Hepatic stellate cell (primary cell): ENCODE measurements at places on chromosomes 16 and 17.

DNA sequence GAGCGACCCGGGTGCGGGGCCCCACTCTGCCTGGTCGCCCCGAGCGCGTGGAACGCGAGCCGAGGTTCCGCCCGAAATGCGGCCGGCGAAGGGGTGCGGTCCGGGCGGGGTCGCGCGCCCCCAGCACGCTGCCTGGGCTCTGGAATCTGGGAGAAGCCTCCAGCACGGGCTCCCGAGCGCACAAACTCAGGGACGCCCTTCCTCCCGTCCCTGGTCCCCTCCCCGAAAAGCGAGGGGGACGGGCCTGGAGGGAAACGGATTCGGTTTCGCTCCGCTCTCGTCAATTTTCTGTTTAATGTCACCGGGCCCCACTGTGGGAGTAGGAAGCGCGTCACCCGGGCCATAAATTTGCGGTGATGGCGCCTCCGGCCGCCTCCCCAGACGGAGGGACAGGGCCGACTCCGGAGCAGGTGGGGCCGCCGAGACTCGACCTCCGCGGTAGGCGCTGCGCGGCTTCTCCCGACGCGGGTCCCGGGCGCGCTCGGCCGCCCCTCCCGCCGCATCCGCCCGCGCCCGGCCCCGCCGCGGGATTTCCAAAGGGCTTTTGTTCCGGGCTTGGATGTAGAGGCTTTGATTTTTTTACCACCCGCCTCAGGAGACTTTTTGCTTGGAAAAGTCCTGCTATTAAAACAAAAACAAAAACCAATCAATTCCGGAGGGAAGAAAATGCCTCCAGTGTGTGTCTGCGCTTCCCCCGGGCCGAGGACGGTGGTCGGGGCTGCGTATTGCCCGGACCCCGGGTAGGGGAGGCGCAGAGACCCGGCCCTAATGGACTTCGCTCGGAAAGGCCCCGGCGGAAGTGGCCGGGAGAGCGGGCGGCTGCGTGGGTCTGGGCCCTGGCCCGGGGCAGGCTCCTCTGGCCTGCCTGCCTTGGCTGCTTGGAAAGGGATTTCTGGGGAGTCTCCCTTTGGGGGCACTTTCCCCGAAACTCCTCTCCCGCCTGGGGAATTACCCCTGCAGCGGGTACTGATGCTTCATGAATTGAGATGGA is 7.9 kb upstream of the BAHCC1 start:
- DNase-seq: peak; percentile 87

- no peak for DNase-seq
Measured at GRCh38 chr17:29084541-29085146, 41.7 kb downstream of the PIPOX start.

DNA sequence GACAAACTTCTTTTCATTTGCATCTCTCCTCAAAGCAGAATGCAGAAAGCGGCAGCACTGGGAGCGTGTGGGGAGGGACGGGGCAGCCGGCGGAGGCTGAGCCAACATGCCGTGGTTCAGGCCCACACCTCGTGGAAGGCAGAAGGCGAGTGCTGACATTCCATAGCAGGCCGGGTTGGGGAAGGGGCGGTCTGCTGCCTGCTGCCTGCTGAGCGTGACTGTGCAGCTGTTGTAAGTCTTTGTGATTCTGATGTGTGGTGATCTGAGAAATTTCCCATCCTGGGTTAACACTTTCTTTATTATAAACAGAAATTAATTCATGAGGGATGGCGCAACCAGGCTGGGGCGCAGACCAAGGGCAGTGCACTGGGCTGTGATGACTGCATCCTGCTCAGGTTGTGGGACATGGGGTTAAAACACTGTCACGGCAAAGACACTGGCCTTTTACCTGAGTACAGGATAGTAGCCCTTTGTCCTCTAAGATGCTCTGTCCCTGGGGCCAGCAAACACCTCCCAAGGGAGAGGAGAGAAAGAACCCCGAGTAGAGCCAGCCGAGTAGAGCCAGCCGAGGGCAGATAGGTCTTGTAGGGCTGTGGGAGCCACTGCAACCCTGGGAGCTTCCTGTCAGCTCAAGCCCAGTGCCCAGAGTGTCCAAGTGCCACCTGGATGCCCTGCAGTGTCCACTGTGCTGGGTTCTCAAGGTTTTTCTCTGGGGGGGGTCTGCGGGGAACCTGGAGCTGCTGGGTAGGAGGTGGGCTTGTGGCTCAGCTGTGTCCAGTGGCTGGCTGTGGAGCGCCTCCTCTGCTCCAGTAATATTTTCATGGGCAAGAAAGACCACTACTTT is 8.8 kb upstream of the DNASE1 start:
- no peak for DNase-seq

- DNase-seq: peak; percentile 27
Measured at GRCh38 chr16:87233928-87234327, 83.3 kb downstream of the C16orf95 start.

- DNase-seq: no peak
Measured at GRCh38 chr17:57269598-57270255, 13.4 kb downstream of the MSI2 start.

- DNase-seq: no peak
Measured at GRCh38 chr17:1315409-1315808, 35.9 kb downstream of the TRARG1 start.

DNA sequence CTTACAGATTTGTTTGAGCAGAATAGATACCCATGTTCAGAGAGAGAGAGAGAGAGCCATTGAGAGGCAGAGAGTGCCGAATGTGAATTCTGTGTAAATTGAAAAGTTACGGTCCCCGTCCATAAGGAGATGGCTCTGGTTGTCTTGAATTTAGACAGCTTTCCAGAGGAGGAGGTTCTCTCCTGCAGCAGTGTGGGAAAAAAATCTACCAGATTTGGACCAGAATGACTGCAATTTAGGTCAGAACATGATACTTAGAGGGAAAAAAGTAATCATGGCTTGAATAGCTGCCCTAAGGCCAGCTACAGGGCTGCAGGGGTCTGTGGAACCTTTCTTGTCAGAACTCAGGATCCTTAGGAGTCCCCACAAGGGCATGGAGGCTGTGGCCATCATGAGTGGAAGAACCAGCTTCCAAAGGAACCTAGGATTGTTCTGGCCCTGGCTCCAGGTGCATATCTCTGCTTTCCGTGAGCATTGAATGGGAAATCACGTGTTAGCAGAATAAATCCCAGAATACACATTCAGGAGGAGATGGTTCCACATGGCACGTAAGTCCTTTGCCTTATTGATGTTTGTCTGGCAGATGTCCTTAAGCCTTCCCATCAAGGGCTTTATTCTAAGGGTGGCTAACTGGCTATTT is 13.0 kb downstream of the PITPNC1 start:
- no peak for DNase-seq

GRCh38 chr17:54883939-54884338 is 16.7 kb upstream of the TOM1L1 start:
- no peak for DNase-seq

GRCh38 chr16:81450783-81451491 is 6.3 kb downstream of the CMIP start:
- DNase-seq: no peak

GRCh38 chr17:44977065-44977464 is 9.0 kb upstream of the C1QL1 start:
- no peak for DNase-seq

GRCh38 chr17:8187517-8188262 is 2.3 kb downstream of the BORCS6 start:
- DNase-seq: peak; percentile 93

- no peak for DNase-seq
Measured at GRCh38 chr16:84259691-84260090, 19.9 kb upstream of the KCNG4 start.

GRCh38 chr16:19415461-19415860 is 2.2 kb upstream of the TMC5 start:
- no peak for DNase-seq

DNA sequence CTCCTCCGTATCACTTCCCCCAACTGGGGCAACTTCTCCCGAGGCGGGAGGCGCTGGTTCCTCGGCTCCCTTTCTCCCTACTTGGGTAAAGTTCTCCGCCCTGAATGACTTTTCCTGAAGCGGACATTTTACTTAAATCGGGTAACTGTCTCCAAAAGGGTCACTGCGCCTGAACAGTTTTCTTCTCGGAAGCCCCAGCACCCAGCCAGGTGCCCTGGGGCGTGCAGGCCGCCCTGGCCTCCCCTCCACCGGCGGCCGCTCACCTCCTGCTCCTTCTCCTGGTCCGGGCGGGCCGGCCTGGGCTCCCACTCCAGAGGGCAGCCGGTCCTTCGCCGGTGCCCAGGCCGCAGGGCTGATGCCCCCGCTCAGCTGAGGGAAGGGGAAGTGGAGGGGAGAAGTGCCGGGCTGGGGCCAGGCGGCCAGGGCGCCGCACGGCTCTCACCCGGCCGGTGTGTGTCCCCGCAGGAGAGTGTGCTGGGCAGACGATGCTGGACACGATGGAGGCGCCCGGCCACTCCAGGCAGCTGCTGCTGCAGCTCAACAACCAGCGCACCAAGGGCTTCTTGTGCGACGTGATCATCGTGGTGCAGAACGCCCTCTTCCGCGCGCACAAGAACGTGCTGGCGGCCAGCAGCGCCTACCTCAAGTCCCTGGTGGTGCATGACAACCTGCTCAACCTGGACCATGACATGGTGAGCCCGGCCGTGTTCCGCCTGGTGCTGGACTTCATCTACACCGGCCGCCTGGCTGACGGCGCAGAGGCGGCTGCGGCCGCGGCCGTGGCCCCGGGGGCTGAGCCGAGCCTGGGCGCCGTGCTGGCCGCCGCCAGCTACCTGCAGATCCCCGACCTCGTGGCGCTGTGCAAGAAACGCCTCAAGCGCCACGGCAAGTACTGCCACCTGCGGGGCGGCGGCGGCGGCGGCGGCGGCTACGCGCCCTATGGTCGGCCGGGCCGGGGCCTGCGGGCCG is 1.6 kb downstream of the HIC1 start:
- DNase-seq: no peak

DNA sequence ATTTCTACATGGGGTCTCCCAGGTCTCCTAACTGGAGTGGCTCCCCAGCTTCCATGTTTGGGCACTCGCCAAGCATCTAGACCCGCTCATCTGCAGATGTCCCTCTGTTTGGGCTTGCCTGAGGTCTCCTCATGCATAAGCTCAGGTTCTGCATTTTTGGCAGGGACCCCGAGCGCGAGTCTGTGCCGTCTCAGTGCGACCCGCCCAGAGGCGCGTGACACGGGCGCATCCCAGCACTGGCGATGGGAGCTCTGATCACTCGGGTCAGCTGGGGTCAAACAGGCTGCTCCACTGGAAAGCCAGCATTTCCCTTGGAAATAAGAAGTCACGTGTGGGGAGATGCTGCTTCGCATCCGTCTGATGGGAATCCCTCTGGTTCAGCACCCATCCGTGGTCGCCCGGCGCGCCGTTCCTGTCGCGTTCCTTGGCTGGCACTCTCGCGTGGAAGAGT is 56.9 kb upstream of the FASN start:
- DNase-seq: no peak

- no peak for DNase-seq
Measured at GRCh38 chr17:48054238-48055185, 6.4 kb downstream of the NFE2L1 start.

- DNase-seq: peak; percentile 97
Measured at GRCh38 chr16:86566601-86566965, at the start of gene FOXC2. FOXC2 (plus strand) TSS chr16:86566829; CDS start chr16:86567336, 507 bp downstream.

DNA sequence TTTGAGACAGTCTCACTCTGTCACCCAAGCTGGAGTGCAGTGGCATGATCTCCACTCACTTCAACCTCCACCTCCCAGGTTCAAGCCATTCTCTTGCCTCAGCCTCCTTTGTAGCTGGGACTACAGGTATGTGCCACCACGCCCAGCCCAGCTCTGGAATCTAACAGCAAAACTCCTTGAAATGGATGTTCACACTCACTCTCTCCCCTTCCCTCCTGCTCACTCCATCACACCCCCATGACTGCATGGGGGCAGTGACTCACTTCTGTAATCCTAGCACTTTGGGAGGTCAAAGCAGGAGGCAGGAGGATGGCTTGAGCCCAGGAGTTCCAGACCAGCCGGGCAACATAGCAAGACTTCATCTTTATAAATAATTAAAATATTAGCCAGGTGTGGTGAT is 11.1 kb upstream of the TFAP4 start:
- DNase-seq: no peak

GRCh38 chr16:3444032-3444388 is 530 bp downstream of the NAA60 start:
- DNase-seq: peak; percentile 53

DNA sequence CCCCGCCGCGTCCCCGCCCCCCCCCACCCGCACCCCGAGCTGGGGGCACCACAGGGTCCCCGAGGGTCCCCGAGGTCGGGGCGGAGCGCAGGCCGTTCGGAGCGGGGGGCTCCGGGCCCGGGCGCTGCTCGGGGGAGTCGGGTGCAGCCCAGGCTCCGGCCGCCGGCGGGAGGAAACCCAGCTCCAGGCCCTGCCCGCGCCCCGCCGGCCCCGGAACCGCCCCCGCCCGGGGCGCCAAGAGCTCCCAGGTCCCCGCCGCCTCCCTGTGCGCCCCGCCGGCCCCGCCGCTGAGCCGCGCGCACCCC is 33.2 kb upstream of the RPH3AL start:
- DNase-seq: no peak

- no peak for DNase-seq
Measured at GRCh38 chr16:1630450-1631213, 18.5 kb downstream of the CRAMP1 start.

- DNase-seq: no peak
Measured at GRCh38 chr17:44942456-44942855, 5.1 kb downstream of the KIF18B start.

GRCh38 chr16:69190598-69190997 is 3.6 kb downstream of the SNTB2 start:
- no peak for DNase-seq

DNA sequence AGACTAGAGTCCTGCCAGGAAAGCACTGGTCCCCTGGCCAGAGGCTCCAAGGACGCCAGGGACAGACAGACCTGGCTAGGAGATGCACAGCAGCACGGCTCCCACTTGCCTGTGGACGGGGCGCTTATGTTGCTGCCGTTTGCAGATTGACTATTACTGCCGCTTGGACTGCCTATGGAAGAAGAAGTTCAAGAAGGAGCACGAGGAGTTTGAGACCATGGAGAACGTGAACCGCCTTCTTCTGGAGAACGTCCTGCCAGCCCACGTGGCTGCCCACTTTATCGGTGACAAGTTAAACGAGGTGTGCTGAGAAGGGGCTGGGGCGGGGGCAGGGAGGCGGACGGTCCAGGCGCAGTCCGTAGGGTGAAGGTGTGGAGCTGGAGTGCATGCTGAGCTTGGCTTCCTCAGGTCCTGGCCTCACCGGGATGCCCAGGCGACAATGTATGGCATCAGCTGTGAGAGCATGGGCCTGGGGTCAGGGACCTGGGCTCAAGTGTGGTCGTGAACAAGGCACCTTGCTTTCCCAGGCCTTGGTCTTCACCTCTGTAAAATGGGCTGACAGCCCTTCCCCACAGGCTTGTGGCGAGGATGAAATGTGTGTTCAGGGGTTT is 45.6 kb downstream of the ADCY7 start:
- peak; percentile 4 for DNase-seq

DNA sequence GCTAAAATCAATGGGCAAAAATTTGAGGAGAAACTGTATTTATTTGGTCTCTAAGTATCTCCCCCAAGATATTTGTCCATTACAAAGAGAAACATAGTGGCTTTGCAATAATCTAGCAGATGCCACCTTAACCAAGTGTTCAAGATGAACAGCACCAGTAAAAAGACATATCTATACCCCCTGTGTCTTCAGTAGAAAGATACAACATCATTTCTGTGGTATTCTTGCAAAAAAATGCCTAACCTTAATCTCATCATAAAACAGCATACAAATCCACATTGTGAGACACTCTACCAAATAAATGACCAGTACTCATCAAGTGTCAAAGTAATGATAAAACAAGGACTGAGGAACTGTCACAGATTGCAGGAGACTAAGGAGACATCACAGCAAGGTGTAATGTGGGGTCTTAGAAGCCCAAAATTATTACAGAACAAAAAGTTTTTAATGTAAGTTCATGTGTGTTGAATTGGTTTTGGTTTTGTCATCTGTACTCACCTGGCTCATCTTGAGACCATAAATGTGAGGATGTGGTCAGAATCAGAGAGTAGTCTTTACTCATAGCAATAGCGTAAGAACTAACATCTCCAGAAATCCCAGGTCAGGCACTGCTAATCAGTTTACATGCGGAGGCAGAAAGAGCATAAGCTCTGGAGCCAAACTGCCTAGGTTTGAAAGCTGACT is 77.2 kb downstream of the AATF start:
- no peak for DNase-seq
